Karpas-422 (cell line): ENCODE measurements at places on chromosomes 5 and 9. TPM values are rescaled to one million over a fixed set of nuclear protein-coding genes. Genes with fewer than 3 reads are reported as not detected.

Gene LRRC70
- total RNA-seq: 2.7 and 6.5 TPM in 2 replicates

GRCh38 chr5:2751592-2752021 lies at the start of gene IRX2:
IRX2 (minus strand) TSS chr5:2751677; CDS start chr5:2751413, 264 bp downstream.
- H3K4me1 ChIP-seq: no peaks in the 10 kb centered on the region
- DNase-seq: no peak
- H3K27me3 ChIP-seq: no peaks in the 10 kb centered on the region
- H3K27ac ChIP-seq: no peak within 1 kb of the TSS
- no peak within 1 kb of the TSS for H3K4me3 ChIP-seq

Gene FRMPD1
- 0.07 TPM in 1 of 2 replicates, not detected in the other for total RNA-seq

Gene RPP25L
- total RNA-seq: 40.3 and 62.0 TPM in 2 replicates

Gene BTNL3
- total RNA-seq: not detected in 2 replicates

Gene FOXD4
- total RNA-seq: 0.93 and 2.4 TPM in 2 replicates

GRCh38 chr9:118367383-118367782 lies 663.2 kb downstream of the TLR4 start:
- no peak overlapping the region for H3K27ac ChIP-seq
- no peaks in the 10 kb centered on the region for H3K36me3 ChIP-seq
- no peaks in the 10 kb centered on the region for H3K27me3 ChIP-seq
- H3K4me1 ChIP-seq: no peaks in the 10 kb centered on the region

DNA sequence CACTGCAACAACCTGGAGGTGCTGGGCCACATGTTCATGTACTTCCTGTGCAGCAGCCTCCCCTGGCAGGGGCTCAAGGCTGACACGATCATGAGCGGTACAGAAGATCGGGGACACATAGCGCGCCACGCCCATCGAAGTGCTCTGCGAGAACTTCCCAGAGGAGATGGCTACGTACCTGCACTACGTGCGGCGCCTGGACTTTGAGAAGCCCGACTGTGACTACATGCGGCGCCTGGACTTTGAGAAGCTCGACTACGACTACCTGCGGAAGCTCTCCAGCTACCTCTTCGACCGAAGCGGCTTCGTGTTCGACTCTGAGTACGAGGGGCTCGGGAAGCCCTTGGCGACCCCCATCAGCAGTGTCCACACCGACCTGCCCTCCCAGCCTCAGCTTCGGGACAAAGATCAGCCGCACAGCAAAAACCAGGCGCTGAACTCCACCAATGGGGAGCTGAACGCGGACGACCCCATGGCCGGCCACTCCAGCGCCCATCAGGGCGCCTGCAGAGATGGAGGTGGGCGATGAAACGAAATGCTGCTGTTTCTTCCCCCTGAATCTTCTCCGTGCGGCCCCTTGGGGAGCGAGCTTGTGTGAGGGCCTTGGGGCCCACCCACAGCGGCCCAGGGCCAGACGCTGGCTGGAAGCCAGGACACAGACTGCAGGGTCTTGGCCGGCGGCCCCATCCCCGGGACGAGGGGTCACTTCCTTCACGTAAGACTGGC lies 56.5 kb downstream of the JAK2 start:
- no peak overlapping the region for H3K27ac ChIP-seq
- H3K27me3 ChIP-seq: no peaks in the 10 kb centered on the region
- no peaks in the 10 kb centered on the region for H3K4me1 ChIP-seq
- no peak for DNase-seq
- H3K36me3 ChIP-seq: 0 out of 2 replicates have a peak, but pooled peaks cover 8% of the 10 kb centered on the region
- no peak overlapping the region for H3K4me3 ChIP-seq

- H3K36me3 ChIP-seq: no peaks in the 10 kb centered on the region
- DNase-seq: no peak
- no peaks in the 10 kb centered on the region for H3K27me3 ChIP-seq
- no peaks in the 10 kb centered on the region for H3K4me1 ChIP-seq
- H3K4me3 ChIP-seq: no peak overlapping the region
These were observed 114.5 kb upstream of the SLC1A3 start for GRCh38 chr5:36491856-36492255.

- H3K4me3 ChIP-seq: no peak overlapping the region
- DNase-seq: no peak
These were observed 107.0 kb upstream of the RETREG1 start for GRCh38 chr5:16723821-16724220.

Gene RABGAP1
- total RNA-seq: 46.0 and 85.1 TPM in 2 replicates

- no peak for DNase-seq
- H3K36me3 ChIP-seq: no peaks in the 10 kb centered on the region
- H3K27me3 ChIP-seq: no peaks in the 10 kb centered on the region
- no peak overlapping the region for H3K27ac ChIP-seq
These were observed 190.0 kb downstream of the FANCC start for GRCh38 chr9:95127249-95128176.

DNA sequence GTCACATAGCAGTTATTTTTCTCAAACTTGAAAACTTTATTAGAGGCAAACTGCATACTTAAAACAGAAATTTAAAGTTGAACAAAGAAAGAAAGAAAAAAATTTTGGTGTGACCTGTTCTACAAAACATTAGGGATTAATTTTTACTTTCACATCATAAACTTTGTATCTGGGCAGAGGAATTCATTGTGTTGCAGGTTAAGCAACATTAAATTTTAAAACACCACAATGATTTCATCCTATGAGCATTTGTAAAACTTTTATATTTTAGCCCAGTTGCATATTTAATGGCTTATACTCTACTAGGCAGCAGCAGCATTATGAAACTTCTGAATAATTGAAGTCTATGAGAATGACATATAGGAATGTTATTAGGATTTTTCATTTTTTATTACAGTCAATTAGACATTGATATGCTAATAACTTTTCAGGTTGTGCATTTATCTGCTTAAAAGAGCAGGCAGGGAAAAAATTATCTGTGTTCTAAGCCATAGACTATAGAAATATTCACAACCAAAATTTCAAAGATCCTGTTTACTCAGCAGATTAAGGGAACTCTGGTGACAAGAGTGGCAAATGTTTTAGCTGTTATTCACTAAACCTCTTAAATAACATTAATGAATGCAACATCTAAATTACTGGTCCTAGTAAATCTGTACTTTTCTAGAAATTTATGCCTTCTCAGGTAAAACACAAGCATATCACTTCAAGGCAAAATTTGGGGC lies 1088.5 kb upstream of the CDH6 start:
- no peak for DNase-seq
- H3K27ac ChIP-seq: no peak overlapping the region
- H3K27me3 ChIP-seq: no peaks in the 10 kb centered on the region
- no peaks in the 10 kb centered on the region for H3K36me3 ChIP-seq
- H3K4me1 ChIP-seq: no peaks in the 10 kb centered on the region

DNA sequence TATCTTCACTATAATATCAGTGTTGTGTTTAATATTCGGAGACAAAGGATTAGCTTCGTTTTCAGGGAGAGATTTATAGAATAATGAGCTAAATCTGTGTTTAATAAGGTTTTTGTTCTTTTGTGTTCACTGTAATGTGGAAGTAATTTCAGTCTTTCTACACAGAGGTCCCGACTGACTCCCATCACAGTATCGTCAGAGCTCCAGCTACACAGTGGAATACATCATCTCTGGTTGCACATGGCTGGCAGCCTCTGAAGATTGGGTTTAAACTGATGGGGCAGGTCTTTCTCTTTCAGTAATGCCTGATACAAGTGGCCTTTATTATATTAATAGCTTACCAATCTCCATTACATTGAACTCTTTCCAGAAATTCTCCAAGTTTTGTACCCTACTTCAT lies 736.7 kb upstream of the RIOK2 start:
- H3K27ac ChIP-seq: no peak overlapping the region
- no peaks in the 10 kb centered on the region for H3K27me3 ChIP-seq
- no peaks in the 10 kb centered on the region for H3K4me1 ChIP-seq
- no peaks in the 10 kb centered on the region for H3K36me3 ChIP-seq

DNA sequence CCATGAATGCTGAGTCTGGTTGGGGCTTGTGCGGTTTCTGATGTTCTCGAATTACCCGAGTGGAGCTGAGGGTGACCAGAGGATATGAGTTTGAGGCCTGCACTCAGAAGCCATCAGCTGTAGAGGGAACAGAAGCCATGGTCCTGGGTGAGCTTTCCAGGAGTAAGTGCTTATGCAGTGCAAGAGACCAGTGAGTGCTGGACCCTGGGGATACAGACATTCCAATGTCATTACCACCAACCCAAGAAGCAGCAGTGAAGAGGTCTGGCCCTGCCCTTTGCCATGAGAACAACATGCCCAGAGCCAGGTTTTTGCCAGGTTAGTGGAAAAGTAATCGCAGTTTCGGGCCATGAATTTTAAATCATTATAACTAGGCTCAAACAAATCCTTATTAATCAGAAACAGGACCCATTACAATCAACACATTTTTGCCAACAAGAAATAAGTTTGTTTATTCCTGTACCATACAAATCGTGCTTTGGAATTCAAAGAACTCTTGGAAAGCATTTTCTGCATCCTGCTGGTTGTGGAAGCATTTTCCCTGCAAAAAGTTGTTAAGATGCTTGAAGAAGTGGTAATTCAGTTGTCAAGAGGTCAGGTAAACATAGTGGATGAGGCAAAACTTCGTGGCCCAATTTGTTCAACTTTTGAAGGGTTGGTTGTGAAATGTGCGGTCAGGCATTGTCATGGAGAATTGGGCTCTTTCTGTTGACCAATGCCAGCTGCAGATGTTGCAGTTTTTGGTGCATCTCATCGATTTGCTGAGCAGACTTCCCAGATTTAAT lies 154.6 kb downstream of the SYK start:
- no peaks in the 10 kb centered on the region for H3K27me3 ChIP-seq
- no peaks in the 10 kb centered on the region for H3K4me1 ChIP-seq
- DNase-seq: no peak
- H3K36me3 ChIP-seq: no peaks in the 10 kb centered on the region
- H3K27ac ChIP-seq: no peak overlapping the region
- H3K4me3 ChIP-seq: no peak overlapping the region

Gene PIP5K1B
- not detected in 2 replicates for total RNA-seq

Gene NUDT12
- not detected in 2 replicates for total RNA-seq

GRCh38 chr5:62326702-62327101 lies 20.7 kb downstream of the KIF2A start:
- peak overlapping the region; percentile 70; the same call in 1 of the 2 replicates for H3K27ac ChIP-seq
- H3K36me3 ChIP-seq: peaks cover 6% of the 10 kb centered on the region; the same call in 1 of the 2 replicates
- H3K4me3 ChIP-seq: no peak overlapping the region
- no peaks in the 10 kb centered on the region for H3K27me3 ChIP-seq
- DNase-seq: no peak

DNA sequence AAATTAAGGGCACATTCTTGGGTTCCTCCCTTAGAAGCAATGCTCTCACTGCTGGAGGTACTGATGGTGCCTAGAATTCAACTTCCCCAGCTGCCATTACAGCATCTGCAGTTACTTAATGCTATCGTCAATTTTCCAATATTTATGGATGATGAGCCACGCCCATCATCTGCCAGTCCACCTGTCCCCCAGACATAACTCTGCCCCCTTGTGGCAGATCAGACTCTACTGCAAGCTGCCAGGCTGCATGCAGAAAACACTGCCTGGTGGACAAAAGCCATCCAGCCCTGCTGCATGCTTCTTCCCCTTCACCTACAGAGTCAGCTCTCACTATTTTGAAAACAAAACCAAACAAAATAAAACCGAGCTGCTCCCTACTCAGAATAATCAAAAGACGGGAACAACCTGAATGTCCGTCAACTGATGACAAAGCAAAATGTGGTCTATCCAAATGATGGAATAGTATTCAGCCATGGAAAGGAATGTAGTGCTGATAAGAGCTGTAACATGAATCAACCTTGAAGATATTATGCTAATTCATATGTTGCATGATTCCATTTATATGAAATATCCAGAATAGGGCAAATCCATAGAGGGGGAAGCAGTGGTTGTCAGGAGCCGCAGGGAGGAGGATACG lies 66.4 kb downstream of the RETREG1 start:
- H3K27me3 ChIP-seq: no peaks in the 10 kb centered on the region
- DNase-seq: peak; percentile 84
- no peaks in the 10 kb centered on the region for H3K36me3 ChIP-seq

GRCh38 chr5:94670726-94671125 lies 52.3 kb downstream of the SLF1 start:
- H3K27ac ChIP-seq: no peak overlapping the region
- H3K36me3 ChIP-seq: peaks cover 13% of the 10 kb centered on the region; the same call in 1 of the 2 replicates
- H3K4me1 ChIP-seq: no peaks in the 10 kb centered on the region
- H3K27me3 ChIP-seq: no peaks in the 10 kb centered on the region

- no peaks in the 10 kb centered on the region for H3K27me3 ChIP-seq
- H3K4me3 ChIP-seq: no peak overlapping the region
- no peaks in the 10 kb centered on the region for H3K36me3 ChIP-seq
- DNase-seq: no peak
- no peak overlapping the region for H3K27ac ChIP-seq
- no peaks in the 10 kb centered on the region for H3K4me1 ChIP-seq
These were observed 108.4 kb downstream of the PSD2 start for GRCh38 chr5:139903795-139904565.

DNA sequence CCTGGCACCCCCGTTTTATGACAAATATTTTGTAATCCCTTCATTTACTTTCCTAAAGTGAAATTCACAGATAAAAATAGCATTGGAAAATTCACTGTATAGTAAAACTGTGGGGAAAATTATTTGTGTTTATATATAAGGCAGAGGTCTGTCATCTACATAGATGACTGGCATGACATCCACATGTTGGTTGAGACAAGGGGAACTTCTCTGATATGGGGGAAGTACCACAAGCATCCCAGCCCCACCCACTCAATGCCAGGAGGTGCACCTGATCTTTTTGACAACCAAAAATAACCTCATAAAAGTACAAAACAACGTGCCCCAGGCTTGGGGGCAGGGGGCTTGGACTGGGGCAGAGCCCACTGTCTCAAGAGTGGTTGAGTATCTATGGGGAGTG lies 6.3 kb upstream of the TDRD7 start:
- H3K27me3 ChIP-seq: no peaks in the 10 kb centered on the region
- H3K36me3 ChIP-seq: no peaks in the 10 kb centered on the region
- H3K27ac ChIP-seq: no peak overlapping the region
- H3K4me3 ChIP-seq: no peak overlapping the region
- no peak for DNase-seq
- peaks cover 6% of the 10 kb centered on the region for H3K4me1 ChIP-seq

DNA sequence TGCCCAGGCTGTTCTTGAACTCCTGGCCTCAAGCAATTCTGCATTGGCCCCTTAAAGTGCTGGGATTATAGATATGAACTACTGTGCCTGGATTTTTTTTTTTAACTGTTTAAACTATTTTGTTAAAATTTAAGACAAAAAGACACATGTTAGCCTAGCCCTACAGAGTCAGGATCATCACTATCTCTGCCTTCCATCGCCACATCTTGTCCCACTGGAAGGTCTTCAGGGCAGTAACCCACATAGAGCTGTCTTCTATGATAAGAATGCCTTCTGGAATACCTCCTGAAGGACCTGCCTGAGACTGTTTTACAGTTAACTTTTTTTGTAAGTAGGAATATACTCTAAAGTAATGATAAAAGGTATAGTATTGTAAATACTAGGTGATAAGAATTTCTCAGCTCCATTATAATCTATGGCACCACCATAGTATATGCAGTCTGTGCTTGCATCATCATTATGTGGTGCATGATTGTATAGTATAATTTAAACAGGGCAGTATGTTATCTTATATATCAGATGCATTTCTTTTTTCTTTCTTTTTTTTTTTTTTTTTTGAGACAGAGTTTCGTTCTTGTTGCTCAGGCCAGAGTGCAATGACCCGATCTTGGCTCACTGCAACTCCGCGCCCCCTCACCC lies 52.7 kb downstream of the DENND4C start:
- DNase-seq: no peak
- no peaks in the 10 kb centered on the region for H3K27me3 ChIP-seq
- H3K36me3 ChIP-seq: peaks cover 6% of the 10 kb centered on the region; the same call in 1 of the 2 replicates

Gene NXNL2
- total RNA-seq: not detected in 2 replicates

- no peaks in the 10 kb centered on the region for H3K4me1 ChIP-seq
- no peaks in the 10 kb centered on the region for H3K36me3 ChIP-seq
- DNase-seq: no peak
- H3K4me3 ChIP-seq: no peak overlapping the region
- H3K27ac ChIP-seq: no peak overlapping the region
- no peaks in the 10 kb centered on the region for H3K27me3 ChIP-seq
These were observed 48.7 kb downstream of the ASS1 start for GRCh38 chr9:130493476-130493875.

- no peak for DNase-seq
- peaks cover 13% of the 10 kb centered on the region for H3K4me1 ChIP-seq
- H3K36me3 ChIP-seq: peaks cover 3% of the 10 kb centered on the region; the same call in 1 of the 2 replicates
- H3K27me3 ChIP-seq: no peaks in the 10 kb centered on the region
These were observed 16.9 kb downstream of the UBTD2 start for GRCh38 chr5:172266676-172267092.

Gene NUTM2G
- not detected in 2 replicates for total RNA-seq
